ENCODE measurements at places on chromosomes 6 and 20.

DNA sequence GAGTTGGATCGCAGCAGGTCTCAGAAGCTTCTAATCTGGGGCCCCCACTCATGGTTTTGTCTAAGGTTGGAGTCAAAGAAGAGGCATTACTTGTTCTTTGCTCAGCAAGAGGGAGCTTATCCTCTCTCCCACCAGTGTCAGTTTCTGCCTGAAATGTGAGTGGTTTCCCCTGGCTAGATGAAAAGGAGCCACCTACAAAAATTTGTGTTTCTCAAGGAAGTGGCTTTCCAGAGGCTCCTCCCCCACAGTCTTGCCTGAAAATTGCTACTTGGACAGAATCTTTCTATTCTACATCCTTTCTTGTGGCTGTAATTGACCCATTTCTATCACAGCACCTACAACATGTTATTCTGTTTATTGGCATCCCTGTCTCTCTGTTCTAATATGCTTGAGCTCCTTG, 37.9 kb downstream of the SCML4 start:
- DNase-seq = no peak

DNA sequence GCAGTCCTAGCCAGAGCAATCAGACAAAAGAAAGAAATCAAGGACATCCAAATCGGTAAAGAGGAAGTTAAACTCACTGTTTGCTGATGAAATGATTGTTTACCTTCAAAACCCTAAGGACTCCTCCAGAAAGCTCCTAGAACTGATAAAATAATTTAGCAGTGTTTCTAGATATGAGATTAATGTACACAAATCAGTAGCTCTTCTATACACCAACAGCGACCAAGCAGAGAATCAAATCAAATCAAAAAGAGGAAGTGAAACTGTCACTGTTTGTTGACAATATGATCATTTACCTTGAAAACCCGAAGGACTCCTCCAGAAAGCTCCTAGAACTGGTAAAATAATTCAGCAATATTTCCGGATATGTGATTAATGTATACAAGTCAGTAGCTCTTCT, 21.7 kb downstream of the SERPINB9 start:
- no peak for DNase-seq

DNA sequence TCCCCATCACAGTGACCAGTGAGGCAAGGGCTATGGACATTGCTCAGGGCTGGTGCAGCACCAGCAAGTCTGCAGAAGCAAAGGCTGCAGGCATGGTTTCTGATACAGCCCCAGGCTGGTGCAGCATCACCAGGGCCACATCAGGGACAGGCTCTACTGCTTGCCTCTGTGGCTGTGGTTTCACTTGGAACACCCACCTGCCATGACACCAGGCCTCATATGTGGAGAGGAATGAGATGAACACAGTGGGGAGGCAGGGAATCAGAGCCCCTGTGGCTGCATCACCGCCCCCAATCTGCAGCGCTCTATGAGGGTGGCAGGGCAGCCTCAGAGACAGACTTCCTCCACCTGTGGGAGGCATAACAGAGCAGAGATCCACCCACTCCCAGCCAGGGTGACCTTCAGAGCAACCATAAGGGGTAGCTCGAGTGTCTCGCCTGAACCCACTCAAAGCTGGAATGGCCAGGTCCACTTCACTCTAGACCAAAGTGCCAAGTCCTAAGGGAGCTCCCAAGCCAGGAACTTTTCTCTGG, 7.9 kb downstream of the RING1 start:
- DNase-seq = no peak

GRCh38 chr6:27248783-27249182, 1.3 kb downstream of the PRSS16 start:
- DNase-seq = no peak

DNA sequence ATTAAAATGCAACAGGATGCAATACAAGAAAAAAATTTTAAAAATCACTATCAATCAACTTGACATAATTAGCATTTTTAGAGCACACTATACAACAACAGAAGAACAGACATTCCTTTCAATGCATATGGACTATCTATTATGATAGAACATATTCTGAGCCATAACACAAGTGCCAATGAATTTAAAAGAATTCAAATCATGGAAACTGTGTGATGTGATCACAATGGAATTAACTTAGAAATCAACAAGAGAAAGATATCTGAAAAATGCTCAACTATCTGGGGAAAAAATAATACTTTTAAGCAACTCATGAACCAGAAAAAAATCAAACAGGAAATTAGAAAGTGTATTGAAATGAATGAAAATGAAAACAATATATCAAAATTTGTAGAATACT, 106.3 kb downstream of the ADTRP start:
- DNase-seq = no peak

DNA sequence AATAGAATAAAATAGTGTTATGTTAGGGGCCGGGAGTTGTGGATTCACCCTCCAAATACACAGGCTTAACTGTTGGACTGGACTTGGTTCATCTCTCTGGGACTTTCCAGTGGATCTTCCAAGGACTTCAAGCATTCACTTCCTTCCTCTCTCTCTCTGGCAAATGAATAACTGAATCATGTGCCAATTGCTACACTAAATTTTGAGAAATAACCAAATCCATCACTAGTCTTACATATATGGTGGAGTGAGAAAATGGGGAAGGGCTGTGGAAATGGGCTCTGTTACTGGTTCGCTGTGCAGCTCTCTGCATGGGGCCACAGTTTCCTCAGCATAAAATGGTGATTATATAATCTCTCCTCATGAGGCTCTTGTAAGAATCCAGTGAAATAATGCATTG, 6.8 kb upstream of the KIAA1755 start:
- no peak for DNase-seq

DNA sequence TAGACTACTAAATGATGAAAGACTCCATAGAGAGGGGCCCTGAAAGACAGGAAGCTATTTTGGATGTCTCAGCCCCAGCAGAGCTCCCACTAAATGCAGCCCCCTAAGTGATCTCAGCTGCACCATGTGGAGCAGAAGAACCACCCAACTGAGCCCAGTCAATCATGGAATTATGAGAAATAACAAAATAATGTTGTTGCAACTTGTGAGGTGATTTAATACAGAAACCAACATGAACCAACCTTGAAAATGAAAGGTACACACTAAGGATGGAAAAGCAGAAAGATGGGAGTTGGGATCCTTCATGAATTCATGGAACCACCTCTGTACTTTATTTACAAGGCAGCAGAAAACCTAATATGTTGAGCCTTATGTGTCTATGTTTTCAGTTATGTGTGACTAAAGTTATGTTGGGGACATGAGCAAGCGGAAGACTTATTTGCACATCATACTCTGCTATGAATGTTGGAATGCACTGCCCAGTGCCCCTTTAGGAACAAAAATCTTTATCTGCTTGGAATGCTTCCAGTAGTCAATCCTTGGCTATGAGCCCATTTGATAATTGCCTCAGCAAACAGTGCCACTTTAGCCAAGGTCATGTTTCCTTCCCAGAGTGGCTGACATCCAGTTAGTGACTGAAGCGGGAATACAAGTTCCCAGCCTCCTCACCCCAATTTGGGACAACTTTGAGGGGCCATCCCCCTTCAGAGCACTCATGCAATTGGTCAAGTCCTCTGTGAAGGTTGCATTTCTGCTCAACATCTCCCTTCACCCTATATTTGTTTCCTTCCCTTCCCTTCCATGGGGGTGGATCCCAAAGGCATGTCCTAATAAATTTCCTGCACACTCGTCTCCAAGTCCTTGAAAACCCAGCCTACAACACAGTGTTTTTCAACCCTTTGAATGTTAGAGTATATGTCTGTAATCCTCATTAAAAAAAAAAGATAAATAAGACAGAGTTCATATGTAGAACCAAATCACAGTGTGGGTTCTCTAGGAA, 18.4 kb downstream of the TP53RK start:
- no peak for DNase-seq

DNA sequence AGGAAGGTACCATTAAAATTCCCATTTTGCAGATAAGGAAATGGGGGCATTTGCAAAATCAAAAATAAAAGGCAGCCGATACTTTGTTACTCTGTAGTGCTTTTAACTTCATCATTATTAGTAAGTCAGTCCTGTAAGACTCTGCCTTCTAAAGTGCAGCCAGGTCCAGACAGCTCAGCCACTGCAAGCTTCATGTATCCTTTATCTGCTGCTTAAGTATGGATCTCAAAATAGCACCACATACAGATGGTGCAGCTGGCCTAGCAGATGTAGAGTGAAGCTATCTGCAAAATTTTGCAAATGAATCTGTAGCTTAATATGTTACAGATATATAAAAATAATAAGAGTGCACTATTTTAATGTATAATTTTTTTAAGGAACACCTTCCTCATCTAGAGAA, 53.4 kb downstream of the NUS1 start:
- no peak for DNase-seq

- DNase-seq = no peak
Measured at GRCh38 chr6:70219943-70220613, 82.8 kb downstream of the COL9A1 start.

GRCh38 chr6:37190159-37190535, 20.2 kb downstream of the PIM1 start:
- DNase-seq = no peak

- DNase-seq = no peak
Measured at GRCh38 chr6:166241974-166242373, 66.2 kb downstream of the PRR18 start.

GRCh38 chr6:110338820-110339470, 19.2 kb downstream of the METTL24 start:
- DNase-seq = no peak

DNA sequence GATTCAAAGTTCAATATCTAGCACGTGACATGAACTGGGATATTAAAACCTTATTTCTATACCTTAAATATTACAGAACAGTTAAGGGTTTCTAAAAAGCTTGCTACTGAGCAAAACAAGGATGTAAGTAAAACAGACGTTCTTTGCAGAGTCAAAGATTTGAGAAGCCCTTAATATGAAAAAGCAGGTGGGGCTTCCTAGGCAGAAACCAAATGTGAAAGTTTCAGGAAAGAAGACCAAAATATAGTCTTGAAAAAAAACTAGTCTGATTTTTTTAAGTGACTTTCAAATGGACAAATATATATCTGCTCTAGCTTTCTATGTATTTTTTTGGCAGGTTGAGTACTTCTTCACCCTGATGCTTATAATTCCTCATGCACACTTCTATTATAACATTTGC, 63.2 kb downstream of the TNFRSF21 start:
- DNase-seq = no peak

GRCh38 chr6:12605888-12606345, 110.7 kb upstream of the PHACTR1 start:
- no peak for DNase-seq

DNA sequence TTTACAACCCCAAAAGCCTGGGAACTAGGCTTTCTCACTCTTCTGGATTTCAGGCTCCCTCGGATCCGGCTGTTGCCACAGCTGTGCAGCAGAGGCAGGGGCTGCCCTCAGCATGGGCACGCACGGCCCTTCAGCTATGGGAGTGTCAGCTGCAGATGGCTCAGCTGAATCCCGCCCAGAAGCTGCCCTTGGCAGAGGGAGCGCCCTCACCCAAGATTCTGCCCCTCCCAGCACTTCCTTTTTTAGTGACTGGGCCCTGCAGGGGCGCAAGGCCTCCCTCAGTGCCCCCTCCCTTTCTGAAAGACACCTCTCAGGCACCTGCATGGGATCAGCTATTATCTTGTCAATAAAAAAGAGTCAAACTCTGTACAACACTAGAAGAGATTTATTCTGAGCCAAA, 67.9 kb upstream of the THBS2 start:
- no peak for DNase-seq

DNA sequence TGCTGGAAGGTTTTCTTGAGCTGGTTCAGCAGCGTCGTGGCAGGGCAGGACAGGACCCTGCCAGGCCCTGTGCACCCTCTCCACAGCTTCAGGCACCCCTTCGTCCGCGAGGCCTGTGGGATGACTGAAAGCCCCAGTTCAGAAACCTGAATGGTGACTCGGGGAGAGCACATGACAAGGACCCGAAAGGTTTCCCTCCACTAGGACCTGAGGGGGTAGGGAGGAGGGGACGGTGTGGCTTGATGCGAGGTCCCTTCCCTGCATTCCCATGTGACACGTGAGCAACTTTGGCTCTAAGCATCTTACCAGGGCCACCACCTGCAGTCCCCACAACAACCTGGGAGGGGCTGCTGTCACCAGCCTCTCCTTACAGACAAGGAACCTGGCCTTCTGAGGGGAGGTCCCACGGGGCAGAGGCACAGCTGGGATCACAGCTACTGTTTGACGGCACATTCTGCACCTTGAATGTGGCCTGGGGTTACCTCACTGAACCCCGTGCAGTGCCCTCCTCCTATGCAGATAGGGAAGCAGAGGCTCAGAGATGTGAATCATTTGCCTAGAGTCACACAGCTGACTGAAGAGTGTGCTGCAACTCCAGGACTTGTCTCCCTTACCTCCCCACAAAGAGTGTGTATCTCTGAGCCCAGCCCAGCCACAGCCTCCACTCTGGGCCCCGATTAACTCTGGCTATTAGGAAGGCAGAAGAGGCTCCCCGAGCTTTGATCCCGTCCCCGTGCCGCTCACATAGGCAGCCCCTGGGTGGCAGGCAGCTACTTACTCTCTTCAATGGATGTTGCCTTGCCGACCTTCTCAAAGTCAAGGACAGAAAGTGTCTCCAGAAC, 84.6 kb downstream of the PTPN1 start:
- no peak for DNase-seq

- DNase-seq = no peak
Measured at GRCh38 chr6:29986179-29986781, 43.9 kb downstream of the HLA-A start.

GRCh38 chr6:132272776-132273175, 128.5 kb downstream of the MOXD1 start:
- DNase-seq = no peak

DNA sequence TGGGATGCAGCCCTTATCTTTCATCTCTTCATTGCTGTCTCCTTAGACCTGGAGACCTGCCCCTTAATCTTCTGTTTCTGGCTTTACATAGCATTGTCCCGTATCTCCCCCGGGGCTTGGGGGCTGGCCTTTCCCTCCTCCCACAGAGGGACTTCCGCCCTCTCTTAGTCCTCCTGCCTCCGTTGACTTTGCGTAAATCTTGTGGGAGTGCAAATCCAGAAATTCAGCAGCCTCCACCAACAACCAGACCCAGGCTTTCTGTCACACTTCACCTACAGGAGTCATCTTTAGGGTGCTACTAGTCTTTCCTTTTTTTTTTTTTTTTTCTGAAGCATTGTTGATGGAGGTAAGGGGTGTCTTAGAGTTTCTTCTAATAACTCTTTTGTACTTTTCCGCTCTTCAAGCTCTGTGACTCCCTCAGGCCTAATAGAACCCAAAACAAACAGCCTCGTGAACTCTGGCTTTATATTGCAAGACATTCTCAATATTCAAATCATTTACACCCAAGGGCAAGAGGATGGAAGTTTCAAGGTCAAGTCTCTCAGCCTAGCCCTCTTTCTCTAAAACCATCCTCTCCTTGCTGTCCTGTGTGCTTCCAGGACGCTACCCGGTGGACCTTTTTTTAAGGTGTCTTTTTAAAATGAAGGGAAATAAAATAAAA, 66.2 kb downstream of the RREB1 start:
- DNase-seq = no peak
